Head of caudate nucleus (tissue), 42 donors: ENCODE measurements at places on chromosomes 1 and 21.

GRCh38 chr1:157069601-157070000, 24.1 kb upstream of the ARHGEF11 start:
- DNase-seq = no peak

DNA sequence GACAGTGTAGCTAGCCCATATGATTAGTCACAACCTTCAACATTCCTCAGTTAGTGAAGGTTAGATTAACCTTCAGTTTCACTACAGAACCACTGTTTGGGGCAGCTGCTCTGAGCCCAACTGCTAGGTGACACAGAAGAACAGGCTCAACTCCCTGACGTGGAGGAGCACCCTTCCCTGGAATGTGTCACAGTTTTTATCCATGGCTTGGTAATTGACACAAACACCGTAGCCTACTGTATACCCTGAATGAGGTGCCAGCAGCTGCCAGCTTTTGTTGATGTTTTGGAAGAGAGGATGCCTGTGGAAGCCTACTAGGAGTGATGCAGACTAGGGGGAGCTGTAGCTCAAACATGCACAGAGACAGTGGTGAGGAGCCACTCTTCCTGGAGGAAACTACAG, 56.6 kb upstream of the CR2 start:
- no peak for DNase-seq

DNA sequence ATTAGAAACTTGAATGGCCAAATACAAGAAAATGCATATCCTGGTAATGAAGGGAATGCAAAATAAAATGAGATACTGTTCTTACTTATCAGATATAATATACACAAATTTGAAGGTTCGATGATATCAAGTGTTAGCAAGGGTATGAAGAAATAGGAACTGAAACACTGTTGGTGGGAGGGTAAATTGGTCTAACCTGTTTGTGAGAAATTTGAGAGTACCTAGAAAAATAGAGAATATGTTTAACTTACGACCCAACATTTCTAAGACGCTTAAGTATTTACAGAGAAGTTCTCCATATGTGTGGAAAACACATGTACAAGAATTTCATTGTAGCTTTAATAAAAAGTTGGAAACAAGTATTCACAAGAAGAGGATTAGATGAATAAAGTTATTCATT, 25.9 kb downstream of the ATG4C start:
- no peak for DNase-seq

- no peak for DNase-seq
Observed at GRCh38 chr1:226644541-226645176, 94.4 kb downstream of the ITPKB start.

- no peak for DNase-seq
Observed at GRCh38 chr1:112636597-112637253, 17.1 kb downstream of the CAPZA1 start.

- peak; percentile 14 for DNase-seq
Observed at GRCh38 chr1:167601442-167602383, 28.3 kb upstream of the RCSD1 start.

- DNase-seq = no peak
Observed at GRCh38 chr1:107434361-107434693, 293.5 kb downstream of the NTNG1 start.

DNA sequence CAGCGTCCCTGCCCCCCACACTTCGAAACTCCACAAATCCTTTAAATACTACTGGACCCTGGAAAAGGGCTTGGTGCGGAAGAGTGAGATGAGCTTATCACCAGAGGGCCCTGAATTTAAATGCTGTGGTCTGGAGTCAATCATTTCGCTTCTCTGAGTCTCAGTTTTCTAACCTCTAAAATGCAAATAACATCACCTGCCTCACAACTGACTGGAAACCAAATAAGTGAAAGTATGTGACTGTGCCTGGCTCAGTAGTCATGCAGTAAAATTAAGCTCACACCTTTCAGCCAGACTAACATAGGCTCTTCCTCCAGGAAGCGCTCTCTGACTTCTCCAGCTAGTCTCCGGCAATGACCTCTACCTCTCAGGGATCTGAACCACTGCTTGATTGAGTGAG, 4.2 kb downstream of the GJA4 start:
- no peak for DNase-seq

GRCh38 chr1:171152549-171152948, 32.6 kb upstream of the FMO2 start:
- no peak for DNase-seq

DNA sequence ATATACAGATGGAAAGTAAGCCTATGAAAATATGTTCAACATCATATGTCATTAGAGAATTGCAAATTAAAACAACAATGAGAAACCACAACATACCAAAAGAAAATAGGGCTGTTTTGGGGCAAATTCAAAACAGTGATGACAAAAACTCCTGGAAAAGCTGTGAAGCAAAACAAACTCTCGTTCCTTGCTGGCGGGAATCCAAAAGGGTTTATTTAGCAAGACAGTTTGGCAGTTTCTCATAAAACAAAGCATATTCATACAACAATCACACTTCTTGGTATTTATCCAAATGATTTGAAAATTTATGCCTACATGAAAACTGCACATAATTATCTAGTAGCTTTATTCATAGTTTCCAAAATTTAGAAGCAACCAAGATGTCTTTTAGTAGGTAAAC, 44.4 kb downstream of the COL11A1 start:
- DNase-seq = no peak

- no peak for DNase-seq
Observed at GRCh38 chr1:47584249-47584648, 146.4 kb downstream of the FOXD2 start.
